ENCODE measurements at places on chromosomes 3 and 15.

DNA sequence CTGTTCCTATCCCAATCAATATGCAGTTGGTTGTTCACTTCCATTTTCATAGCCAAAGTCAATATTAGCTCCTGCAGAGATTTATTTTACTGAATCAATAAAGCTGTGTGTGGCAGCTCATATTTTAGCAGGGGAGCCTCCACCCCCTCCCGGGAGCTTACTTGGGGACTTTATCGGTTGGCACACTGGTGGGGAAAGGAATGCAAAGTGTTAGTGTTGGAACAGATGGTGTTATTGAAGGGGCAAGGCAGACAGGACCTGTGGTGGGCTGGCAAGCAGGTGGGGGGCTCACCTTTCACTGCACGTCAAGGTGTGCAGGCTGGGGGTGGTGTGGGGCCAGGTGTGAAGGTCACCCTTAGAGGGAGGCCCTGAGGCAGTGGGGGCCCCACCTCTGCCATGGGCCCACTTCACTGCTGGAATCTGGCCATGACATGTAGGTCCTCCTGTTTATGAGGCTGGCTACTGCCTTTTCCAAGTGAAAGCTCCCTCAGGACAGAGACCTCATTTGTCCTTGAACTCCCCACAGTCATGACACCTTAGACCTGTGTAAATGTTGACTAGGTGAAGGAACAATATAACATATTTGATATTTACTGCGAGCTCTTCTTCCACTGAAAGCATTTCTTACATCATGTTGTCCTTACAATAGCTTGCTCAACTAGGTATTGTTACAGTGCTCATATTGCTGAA, 44.0 kb upstream of the SEC22A start:
- no peak for DNase-seq

DNA sequence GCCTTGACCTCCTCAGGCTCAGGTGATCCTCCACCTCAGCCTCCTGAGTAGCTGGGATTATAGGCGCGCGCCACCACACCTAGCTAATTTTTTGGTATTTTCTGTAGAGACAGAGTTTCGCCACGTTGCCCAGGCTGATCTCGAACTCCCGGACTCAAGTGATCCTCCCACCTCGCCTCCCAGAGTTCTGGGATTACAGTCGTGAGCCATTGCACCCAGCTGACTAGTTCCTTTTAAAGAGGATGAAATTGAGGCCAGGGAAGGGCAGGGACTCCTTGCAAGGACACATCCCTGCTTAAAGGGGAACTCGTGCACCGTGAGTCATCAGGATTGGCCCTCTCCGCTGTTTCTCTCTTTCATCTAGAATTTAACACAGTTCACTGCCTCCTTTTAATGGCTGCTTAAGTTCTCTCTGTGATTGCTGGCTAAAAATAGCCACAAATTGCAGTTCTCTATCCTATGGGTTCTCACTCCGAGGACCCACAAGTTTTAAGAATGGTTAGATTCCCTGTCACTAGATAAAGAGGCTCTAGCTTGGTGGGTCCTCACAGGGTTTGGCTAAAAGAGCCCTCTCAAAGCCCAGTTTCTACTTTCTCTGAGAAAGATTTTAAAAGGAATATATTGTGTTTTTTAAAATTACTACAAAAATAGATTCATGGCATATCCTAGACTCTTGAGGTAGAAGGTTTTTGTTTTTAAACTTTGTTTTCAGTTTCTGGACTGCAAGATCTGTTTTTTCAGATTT, 1.4 kb downstream of the CRTAP start:
- no peak for DNase-seq

- no peak for DNase-seq
Measured at GRCh38 chr3:156395961-156396710, 158.8 kb downstream of the SSR3 start.

GRCh38 chr3:45549961-45550360, 44.6 kb upstream of the LIMD1 start:
- no peak for DNase-seq

GRCh38 chr15:81064253-81064652, 63.5 kb downstream of the TLNRD1 start:
- no peak for DNase-seq

- DNase-seq = no peak
Measured at GRCh38 chr3:138912237-138912636, 34.7 kb downstream of the FOXL2 start.

Measured in CD4-positive, alpha-beta T cell treated with Interleukin-1 beta for 1 hour (primary cell).